ENCODE measurements at places on chromosomes 1 and 21. TPM values are rescaled to one million over a fixed set of nuclear protein-coding genes. Genes with fewer than 3 reads are reported as not detected.

GRCh38 chr1:104760017-104760416 is 1010.3 kb downstream of the AMY1C start:
- no peak for DNase-seq

- DNase-seq: no peak
Measured at GRCh38 chr1:114531094-114531493, 20.1 kb upstream of the TRIM33 start.

DNA sequence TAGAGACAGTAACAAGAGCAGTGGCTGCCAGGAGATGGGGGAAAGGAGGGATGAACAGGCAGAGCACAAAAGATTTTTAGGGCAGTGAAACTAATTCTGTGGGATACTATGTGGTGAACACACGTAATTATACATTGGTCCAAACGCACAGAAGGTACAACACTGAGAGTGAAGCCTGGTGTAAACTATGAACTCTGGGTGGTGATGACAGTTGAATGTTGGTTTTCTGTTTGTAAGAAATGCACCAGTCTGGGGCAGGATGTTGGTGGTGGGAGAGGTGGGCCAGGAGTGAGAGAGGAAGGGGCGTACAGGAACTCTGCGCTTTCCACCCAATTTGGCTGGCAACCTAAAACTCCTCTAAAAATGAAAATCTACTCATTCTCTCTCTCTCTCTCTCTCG is 50.2 kb upstream of the TIAM1 start:
- DNase-seq: no peak

KIF2C gene
- 27.0 TPM for polyA plus RNA-seq
